RWPE2 (cell line): ENCODE measurements at places on chromosomes 5 and 9.

GRCh38 chr9:128007566-128008138, 26.9 kb upstream of the EEIG1 start:
- DNase-seq: no peak
- H3K4me1 ChIP-seq: no peaks in the 10 kb centered on the region
- H3K36me3 ChIP-seq: no peaks in the 10 kb centered on the region
- H3K4me3 ChIP-seq: no peak overlapping the region

DNA sequence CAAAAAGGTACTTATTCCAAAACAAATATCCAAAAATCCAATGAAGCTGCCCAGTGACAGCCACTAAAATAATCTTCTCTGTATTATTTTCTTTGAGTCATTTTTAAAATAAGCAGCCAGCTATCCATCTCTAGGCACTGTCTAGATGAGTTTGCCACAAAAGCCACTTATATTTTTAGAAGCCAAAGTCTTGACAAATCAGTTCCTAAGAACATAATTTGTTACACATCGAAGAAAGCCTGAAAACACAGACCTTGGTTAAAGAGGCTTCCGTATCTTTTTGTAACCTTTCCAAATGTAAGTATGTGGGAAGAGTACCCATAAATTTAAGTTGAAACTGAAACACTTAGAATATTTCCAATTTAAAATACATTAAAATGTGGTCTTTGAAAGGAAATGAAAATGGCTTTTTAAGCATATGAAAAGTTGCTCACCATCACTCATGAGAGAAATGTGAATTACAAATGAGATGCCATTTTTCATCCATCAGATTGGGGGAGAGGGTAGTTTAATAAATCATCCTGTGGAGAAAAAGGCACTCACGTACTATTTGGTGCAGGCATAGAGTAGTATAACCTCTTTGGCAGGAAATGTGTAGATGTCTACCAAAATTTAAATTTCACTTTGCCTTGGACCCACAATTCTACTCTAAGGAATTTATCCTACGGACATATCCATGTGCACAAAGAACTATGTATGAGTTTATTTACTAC, 180.4 kb downstream of the MLLT3 start:
- no peaks in the 10 kb centered on the region for H3K27me3 ChIP-seq
- no peaks in the 10 kb centered on the region for H3K36me3 ChIP-seq
- DNase-seq: no peak
- H3K4me1 ChIP-seq: no peaks in the 10 kb centered on the region
- H3K4me3 ChIP-seq: no peak overlapping the region
- H3K27ac ChIP-seq: no peak overlapping the region

GRCh38 chr9:69145144-69145715, 28.8 kb upstream of the TJP2 start:
- H3K27ac ChIP-seq: no peak overlapping the region
- H3K4me1 ChIP-seq: peaks cover 15% of the 10 kb centered on the region
- no peaks in the 10 kb centered on the region for H3K27me3 ChIP-seq
- DNase-seq: no peak

- no peak overlapping the region for H3K4me3 ChIP-seq
- H3K27ac ChIP-seq: no peak overlapping the region
- no peaks in the 10 kb centered on the region for H3K4me1 ChIP-seq
- H3K27me3 ChIP-seq: peaks cover 8% of the 10 kb centered on the region
Observed at GRCh38 chr5:166286832-166287231, 2004.6 kb upstream of the WWC1 start.
